ENCODE measurements at places on chromosomes 11 and 22.

- no peak for DNase-seq
These were observed 246.5 kb upstream of the DDI1 start for GRCh38 chr11:103789952-103790351.

GRCh38 chr22:45645526-45646414 is 25.9 kb upstream of the ATXN10 start:
- peak; percentile 79 for DNase-seq

DNA sequence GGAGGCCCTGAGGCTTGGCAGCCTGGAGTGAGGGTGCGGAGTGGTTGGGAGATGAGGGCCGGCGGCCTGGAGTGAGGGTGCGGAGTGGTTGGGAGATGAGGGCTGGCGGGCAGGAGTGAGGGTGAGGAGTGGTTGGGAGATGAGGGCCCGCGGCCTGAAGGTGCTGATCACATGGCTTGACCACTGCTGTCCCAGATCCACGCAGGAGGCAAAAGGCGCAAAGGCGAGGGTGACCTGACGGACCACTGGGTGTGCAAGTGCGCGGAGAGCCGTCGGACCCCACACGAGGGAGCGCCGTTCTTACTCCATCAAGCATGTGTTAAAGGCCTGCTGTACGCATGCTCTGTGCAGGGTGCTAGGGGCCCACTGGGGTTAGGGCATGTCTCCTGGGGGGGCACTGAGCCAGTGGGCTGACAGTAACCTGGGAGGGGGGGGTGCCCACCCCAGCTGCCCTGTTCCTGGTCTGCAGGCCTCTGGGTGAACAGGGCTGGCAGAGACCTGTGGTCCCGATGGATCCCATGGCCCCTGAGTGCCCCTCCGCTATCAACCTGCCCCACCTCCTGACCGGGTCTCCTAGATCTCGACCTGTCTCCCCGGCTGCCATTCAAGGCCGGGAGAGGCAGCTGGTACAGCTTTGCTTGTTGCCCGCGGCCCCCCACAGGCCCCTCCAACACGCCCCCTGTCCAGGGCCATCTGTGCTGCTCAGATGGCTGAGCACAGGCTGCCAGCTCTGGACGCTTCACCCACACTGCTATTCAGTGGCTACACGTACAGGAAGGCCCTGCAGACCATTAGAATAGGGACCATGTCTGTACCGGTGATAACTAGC is 21.1 kb downstream of the MRGPRD start:
- no peak for DNase-seq

DNA sequence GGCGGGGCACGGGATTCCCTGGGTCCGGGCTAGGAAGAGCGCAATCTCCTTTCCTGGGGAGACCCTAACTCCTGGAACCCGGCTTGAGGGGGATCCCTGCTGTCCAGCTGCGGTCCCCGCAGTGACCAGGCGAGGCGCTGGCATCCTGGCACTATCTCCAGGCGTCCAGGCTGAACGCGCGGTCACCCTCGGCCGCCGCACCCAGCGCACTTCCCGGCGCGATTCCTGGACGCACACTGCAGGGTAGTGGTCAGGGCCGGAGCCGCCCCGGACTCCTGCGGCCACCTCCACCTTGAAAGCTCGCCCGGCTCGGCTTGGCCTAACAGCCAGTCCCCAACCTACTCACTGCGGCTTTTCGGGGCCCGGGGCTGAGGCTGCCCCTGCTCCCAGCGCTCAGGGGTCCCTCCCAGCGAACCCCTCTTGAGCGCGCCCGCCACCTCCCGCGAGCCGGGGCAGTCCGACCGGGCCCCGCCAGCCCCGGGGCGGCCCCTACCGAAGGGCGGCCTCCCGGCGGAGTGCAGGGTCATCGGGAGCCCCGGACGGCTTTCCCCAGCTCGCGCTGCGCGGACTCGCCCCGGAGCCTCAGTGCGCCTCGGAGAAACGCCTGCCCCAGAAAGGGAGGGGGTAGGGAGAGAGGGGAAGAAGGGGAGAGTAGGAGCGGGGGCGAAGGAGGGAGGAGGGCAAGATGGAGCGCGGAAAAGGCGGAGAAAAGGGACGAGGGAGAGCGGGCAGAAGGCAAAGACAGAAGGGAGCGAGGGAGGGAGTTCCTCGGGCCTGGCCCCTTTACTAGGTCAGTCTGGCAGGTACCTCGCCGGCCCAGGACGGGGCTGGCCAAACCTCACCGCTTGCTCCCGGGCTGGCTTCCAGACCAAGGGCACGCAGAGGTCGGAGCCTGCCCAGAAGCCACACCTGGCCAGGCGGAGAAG is 1.0 kb downstream of the POU2AF3 start:
- DNase-seq = peak; percentile 59

DNA sequence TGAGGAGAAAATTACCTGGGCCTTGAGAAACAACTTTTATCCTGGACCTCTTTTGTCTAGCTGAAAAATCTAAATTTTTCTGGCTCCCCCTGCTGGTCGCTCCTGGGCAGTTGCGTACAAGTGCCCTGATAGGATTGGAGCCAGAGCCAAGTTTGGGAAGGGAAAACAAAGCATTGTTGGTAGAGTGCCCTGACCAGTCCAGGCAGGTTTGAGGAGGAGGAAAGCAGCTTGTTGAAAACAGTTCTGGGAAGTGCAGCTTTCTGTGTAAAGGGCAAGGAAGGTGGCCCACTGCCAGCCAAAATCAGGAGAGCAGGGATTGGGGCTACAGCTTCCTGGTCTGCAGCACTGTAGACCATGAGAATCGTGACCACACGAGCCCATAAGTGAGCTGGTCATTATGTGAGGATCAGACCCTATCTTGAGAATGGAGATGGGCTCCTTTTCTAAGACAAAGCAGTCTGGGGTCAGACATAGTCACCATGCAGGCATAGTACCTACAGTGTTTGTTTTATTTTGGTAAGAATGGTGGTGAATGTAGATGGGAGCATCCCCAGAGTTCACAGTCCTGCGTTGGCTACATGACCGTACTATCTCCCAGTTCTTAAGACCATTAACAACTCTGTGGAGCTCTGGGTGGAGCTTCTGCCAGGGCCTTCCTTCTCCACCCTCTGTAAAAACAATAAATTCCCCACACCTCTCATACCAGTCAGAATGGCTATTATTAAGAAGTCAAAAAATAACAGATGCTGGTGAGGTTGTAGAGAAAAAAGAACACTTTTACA is 21.3 kb upstream of the PIK3IP1 start:
- peak; percentile 78 for DNase-seq

DNA sequence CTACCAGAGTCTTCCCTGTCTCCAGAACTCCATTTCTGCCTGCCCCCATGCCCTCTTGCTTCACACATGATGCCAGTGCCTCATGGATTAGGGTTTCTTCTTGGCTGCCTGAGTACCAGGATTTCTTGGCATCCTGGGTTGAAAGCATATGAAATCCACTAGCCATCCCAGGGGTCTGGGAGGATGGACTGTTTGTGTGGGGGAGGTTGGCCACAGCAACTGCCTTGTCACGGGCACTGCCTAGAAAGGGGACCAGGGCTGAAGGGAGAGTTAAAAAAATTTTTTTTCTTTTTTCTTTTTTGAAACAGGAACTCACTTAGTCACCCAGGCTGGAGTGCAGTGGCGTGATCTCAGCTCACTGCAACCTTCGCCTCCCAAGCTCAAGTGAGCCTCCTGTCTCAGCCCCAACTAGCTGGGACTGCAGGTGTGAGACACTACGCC is 4.2 kb downstream of the USP35 start:
- DNase-seq = no peak

- no peak for DNase-seq
These were observed 33.9 kb downstream of the MAML2 start for GRCh38 chr11:96309016-96309642.

DNA sequence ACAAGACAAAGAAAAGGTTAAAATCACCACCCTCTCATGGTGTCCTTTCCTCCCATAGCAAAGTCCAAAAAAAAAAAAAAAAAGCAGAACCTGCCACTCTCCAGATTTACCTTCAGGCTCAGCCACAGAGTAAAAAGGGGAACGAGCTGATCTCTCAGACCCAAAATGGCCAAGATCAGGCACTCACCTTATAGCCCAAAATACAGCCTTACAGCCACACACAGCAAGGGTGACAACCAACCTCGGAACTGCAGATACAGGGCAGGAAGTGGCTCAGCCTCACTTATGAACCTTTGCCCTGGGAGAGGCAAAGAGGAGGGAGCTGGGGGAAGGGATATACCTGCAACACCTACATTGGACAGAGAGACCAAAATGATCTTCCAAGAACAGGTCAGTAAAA is 4.5 kb downstream of the FHIP1B start:
- no peak for DNase-seq

DNA sequence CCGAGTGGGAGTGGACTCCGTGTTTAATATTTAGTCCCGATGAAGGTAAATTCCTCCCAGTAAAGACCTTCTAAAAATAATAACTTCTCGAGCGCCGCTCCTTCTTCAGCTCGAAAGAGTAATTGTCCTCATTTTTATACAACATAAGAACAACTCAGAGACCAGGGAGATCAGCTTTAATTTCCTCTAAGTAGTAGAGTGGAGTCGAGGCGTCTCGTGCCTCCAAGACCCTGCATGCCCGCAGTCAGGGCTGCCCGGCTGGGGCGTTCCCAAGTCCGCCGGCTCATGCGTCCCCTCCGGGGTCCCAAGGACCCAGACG is 7.8 kb downstream of the WT1 start:
- no peak for DNase-seq

DNA sequence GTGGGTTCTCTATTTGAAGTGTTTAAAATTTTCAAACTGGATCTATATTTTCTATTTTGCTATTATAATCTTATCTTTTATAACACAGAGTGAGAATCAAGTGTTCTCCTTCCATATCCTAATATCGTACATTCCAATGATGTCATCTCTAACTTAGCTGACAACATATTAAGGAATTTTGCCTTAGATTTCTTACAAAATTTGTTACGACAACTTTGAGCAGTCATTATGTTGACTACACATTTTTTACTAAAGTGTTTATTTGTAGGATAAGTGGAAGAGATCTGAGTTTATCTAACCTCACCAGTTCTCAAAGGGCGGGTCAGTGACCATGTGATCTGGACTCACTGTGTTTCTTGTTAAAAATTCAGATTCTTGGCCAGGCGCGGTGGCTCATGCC is 12.7 kb downstream of the BTG4 start:
- no peak for DNase-seq

DNA sequence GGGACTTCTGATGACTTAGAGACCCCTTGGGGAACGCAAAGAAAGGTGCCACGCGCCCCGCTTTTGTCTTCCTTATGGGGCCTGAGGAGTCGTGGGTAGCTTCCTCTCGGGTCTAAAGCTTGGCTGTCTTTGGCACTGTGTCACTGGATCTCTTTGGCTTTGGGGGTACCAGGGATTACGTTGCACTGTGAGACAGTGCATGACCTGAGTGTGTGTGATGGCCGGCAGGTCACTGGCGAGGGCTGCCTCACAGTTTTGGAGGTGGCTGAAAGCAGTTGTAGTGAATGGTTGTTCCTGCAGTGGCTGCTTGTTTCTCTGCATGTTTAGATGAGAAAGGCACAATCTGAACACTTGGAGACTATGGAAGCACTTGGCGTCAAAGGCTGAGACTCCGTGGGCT is 5.8 kb upstream of the ARSA start:
- no peak for DNase-seq

DNA sequence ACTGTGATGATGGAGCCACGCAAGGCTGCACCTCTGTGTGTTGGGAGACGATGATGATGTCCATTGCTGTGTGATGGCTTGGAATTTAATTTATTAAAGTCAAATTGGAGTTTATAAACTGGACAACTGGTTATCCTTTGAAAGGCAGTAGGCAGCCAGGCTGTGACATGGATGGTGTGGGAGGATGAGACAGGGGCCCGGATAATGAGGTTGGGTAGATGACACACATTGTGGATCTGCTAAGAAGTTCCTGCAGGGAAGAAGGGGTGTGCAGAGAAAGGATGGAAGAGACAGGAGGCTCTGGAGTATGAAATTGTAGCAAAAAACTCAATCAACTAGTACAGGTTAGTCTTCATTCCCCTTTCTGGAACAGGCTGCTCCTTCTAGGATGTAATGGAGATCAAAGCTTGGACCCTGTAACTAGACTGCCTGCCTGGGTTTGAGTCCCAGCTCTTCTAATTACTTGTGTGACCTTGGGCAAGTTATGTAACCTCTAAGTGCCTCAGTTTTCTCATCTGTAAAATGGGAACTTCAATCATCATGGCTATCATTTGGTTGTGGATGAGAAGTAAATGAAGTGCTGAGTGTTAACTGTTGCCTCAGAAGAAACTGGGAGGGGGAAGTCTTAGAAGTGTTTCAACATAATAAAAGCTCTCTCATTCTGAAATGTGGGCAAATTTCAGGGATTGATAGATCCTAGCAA is 4.2 kb upstream of the HINFP start:
- no peak for DNase-seq

DNA sequence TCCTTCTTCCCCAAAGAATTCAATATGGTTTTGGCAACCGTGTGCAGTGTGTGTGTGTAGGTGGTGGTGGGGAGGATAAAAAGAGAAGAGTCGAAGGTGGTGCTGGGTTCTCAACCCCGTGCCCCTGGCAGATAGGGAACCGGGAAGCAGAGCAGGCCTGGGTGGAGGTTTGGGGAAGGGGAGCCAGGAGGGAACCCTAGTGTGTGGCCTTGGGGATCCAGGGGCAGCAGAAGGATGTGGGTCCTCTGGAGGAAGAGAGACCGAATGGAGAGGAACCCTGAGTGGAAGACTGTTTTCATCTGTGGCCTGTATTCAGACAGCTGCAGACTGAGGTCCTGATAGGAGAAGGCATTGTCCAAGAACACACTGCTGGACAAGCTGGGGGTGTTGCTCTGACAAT is 73.3 kb upstream of the B3GAT1 start:
- no peak for DNase-seq

GRCh38 chr11:128579798-128580504 is 7.4 kb downstream of the ETS1 start:
- DNase-seq = no peak

DNA sequence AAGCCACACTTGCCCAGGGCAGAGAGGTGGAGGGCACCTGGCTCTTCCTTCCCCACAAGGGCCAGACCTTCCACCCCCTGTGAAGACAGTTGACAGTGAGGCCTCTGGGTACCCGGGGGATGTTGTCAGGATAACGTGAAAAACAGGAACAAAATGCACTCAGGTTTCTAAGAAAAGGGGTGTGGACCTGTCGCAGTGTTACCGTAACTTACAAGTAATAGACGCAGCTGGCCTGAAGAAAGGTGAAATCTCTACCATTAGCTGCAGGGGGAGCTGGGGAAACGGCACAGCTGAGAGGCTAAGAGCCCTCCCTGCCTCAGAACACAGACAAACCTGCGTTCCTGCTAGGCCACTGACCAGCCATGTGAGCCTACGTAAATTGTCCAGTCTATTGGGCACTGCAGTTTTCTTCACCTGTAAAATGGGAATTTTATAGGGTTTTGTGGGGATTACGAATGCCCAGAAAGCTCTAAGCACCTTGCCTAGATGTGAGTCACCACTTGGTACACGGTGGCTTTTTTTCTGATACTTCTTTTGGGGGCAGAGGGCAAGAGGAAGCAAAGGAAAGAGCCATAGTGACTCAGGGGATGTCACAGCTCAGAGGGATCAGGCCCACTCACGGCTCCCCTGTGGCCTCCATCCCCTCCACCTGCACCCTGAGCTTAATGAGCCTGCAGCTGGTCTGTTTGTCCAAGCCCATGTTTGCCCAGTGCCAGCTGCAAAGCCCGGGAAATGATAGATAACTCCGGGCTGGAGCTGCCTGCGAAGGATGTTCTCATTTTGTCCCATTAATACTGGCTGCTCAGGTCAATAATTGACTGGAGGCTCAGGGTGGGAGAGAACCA is 18.4 kb upstream of the CABP7 start:
- DNase-seq = peak; percentile 25

All from NCI-H526 (cell line).